ENCODE measurements at places on chromosomes 12 and 14.

DNA sequence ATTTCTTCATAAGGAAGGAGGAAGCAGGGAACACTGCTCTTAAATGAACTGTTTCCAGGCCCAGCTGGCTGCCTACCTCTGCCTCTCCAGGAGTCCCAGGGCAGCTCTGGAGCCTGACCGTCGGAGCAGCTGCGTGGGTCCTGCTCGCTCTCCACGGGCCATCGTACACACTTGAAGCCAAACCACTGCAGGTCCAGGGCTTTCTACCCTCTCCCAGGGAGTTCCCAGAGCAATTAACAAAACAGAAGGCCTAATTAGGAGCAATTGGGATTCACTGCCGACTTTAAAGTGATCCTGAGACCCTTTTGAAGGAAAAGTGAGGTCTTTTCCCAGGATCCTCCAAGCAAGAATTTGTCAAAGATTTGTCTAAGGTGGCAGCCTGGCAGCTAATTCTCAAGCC lies 76.9 kb downstream of the OTX2 start:
- no peak for DNase-seq

DNA sequence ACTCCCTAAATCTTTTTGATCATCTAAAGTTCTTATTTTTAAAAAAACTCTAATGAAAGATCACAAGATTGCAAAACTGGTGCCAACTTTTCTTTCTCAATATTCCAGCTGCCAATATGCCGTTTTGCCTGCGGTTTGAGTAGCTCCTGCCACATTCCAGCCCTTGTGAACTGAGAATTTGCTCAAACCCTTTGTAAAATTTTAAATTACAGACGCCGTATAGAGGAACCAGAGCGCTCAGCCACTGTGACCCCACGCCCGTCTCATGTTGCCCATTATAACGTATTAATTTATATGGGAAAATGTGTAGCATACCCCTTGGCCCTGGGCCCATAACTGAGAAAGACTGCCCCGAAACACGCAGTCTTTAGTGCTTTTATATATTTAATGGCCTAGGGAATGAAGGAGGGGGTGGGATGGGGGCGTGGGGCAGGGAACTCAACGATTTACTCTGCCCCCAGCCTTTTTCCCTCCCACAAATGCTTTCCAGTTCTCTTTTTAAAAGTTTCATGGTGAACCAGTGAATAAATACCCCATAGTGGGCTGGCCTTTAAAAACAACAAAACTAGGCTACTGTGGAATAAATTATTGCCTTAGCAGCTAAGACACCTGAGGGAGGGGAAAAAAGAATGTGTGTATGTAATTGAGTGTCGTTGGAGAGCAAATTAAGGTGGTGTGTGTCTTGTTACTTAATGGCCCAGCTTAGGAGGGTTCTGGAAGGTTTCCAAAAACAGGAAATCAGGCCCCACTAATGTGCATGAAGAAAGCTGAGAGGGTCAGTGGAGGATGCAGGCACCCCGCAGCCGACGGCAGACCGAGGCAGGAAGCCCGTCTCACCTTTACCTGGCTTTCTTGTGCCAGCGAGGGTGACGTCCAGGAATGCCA lies 45.7 kb upstream of the RFLNA start:
- DNase-seq, result no peak

GRCh38 chr14:61365667-61366212 lies 44.4 kb downstream of the PRKCH start:
- no peak for DNase-seq

GRCh38 chr12:47602949-47603558 lies 102.8 kb downstream of the RPAP3 start:
- DNase-seq, result no peak

DNA sequence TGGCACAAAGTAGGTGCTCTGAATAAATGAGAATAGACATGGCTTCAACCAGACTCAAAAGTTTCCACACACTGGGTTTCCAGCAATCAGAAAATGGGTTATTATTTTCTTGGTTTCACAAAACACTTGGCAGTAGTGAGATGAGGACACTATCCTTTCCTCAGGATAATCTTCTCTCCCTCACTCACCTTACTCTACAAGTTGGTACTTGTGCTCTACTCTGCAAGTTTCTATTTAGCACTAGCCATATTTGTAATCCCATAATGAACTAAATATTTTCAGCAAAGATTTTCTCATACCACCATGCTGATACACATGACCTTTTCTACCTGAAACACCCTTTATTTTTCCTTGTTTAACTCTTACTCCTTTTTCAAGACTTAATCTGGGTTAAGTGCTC lies 137.7 kb downstream of the FOXA1 start:
- DNase-seq, result no peak

DNA sequence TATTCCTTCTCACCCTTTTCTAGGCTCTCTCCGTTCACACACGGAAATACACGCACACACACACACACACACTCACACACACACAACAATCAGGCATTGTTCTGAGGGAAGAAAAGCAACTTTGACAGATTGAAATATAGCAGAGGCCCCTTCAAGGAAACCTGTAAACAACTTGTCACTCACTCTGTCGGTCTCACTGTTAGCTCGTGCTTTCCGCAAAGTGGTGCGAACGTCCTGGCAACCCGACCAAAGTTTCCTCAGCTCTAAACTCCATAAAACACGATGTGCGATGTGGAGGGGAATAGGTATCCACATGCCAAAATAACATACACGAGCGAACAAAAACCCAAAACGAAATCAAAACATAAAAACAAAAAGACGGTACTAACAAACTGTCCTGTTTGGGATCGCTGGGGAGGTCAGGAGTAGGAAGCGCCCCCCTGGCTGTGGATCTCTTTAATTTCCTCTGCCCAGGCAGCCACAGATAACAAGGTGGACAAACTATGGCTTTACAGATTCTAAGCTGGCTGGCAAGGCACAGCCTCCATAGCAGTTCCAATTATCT lies 822 bp upstream of the SOX5 start:
- no peak for DNase-seq

DNA sequence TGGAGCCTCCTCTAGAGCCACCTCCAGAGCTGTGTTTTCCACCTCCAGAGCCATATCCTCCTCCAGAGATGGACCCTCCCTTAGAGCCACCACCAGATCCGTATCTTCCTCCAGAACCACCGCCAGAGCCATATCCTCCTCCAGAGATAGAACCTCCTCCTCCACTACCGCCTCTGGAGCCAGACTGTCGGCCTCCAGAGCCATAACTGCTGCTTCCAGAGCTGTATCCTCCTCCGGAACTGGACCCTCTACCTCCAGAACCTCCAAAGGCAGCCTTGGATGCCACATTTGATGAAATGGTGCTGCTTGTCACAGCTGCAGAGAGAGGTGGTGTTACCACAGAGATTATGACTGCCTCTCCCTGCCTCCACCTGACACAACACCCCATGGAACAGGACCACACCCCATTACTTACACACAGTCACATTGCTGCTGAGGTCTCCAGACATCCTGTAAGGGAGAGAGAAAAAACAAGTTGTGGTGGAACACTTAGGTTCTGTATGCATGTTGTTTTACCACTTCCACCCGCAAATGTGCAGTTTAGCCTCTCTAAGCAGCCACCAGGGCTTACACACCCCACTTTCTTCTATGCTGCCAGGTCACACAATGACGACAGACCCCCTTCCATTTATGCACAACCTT lies 6.8 kb downstream of the KRT2 start:
- DNase-seq, result no peak

GRCh38 chr14:30158299-30158698 lies 230.7 kb upstream of the PRKD1 start:
- no peak for DNase-seq

DNA sequence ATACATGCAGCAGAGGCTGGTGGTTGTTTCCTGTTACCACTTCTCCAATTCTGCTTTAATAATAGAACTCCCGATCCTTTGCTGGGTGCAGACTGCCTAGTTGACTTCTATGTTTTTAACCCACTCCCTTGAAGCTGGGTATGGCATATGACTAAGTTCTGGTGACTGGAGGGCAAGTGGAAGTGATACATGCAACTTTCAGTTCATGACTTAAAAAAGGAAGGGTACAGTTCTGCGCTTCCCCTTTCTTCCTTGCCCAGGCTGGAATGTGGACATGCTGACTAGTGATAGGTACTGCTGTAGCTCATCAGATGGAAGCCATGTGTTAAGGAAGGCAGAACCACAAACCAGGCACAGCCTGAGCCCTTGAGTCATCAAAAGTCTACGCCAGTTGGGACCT lies 2.4 kb upstream of the A2M start:
- DNase-seq, result no peak

- DNase-seq, result no peak
Measured at GRCh38 chr12:104358353-104359003, 54.9 kb downstream of the EID3 start.

GRCh38 chr12:2282318-2282717 lies 229.5 kb downstream of the CACNA1C start:
- DNase-seq, result no peak

GRCh38 chr12:67666605-67667004 lies 18.1 kb downstream of the DYRK2 start:
- DNase-seq, result no peak

- no peak for DNase-seq
Measured at GRCh38 chr14:26265170-26265685, 332.6 kb downstream of the NOVA1 start.

GRCh38 chr14:29035134-29035533 lies 268.5 kb downstream of the FOXG1 start:
- no peak for DNase-seq

GRCh38 chr14:87161502-87161901 lies 831.5 kb downstream of the GALC start:
- DNase-seq, result no peak

- no peak for DNase-seq
Measured at GRCh38 chr12:25757037-25757665, 201.3 kb upstream of the RASSF8 start.

DNA sequence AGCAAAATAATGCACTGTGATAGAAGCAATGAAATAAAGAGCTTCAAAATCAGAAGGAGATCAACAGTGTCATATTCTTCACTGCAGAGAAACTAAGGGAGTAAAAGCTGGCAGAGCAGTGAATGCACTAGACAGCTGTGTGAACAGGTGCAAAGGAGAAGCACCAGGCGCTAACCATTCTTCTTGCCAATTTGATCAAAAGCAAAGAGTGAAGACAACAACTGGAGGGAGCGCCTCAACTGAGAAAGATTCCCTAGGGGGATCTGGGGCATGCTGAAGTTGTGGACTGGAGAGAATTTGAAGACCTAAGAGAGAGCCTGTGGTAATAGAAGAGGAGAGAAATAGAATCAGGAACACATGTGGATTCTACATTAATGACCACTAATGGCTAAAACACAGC lies 50.4 kb upstream of the OVCH1 start:
- DNase-seq, result no peak

DNA sequence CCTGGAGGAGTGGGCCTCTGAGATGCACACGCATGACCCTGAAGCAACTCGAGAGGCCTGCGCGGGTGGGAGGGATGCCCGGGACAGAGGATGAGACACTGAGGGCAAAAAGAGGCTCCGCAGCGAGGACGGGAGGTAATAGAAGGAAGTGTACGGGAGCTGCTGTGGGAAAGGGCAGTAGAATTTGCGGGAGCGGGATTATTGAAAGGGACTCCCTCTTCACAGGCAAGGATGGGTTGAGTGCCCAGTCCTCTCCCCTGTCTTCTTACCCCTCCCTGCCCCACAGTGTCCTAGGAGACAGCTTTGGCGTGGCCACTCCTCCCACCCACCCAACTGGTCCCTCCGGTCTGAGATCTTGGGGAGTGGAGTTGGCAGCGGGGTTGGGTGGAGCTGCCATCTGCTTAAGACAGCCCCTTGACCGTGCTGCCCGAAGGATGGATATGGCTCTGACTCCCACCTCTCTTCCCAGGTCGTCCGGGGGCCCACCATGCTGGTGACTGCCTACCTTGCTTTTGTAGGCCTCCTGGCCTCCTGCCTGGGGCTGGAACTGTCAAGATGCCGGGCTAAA lies 15.7 kb upstream of the ESPL1 start:
- DNase-seq, result peak; percentile 31

DNA sequence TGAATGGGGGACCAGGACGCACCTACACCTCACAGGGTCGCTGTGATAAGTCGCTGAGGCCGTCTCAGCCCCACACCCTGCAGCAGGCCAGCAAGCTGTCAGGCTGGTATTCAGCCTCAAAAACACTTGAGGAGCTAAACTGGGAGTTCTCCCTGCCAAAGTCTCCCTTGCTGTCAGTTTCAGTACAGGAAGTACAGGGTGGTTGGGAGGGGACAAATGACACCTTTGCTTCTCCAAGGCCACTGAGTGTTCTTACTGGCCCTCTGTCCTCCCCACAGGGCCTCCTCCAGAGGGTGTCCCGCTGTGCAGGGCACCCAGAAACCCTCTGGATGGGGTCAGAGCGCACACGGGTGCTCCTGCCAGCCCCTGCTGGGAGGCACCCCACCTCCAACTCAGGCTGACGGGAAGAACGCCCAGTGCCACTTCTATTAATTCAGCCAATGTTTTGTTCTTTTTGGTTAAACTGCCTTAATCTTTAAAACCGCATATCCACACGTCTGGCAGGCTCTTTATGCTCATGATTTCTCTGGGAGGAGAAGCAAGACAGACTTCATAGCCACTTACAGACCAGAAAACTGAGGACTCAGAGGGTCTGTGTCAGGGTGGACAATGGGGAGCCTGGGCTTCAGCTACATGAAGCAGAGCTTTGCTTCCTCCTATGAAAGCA lies 75.9 kb downstream of the ITPK1 start:
- no peak for DNase-seq

GRCh38 chr12:64171715-64172114 lies 50.4 kb downstream of the KICS2 start:
- peak; percentile 90 for DNase-seq

DNA sequence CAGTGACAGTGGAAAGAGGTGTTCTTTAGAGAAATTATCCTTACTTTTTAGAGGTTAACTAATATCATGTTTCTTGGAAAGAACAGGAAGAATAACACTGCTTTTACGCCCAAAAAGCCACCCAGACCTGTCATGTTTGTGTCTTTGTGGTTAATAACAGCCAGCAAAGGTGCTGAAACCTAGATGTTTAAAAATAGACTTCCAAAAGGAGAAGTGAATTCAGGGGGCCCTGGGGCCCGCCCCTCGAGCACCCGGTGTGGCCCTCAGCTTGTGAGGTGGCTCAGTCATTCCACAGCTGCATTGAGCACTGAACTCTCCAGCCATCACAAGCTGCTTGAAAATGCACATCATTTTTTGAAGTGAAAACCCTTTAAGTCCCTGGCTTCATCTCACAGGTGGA lies 20.8 kb upstream of the AMN start:
- DNase-seq, result no peak

DNA sequence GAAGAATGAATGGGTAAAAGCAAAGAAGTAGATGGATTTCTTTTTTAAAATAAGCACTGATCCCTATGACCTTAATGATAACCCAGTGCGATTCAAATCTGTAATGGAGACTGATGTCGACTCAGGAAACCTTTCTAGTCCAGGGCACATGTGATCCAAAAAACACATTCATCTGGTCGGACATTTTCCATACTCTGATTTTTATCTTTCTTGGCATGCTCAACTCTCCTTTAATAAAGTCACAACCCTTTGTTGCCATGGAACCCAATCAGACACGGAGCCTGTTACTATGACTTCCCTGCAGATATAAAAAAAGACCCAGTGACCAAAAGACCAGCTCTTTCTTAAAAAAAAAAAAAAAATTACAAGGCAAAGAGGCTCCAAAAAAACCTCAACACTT lies 27.9 kb downstream of the TMCC3 start:
- no peak for DNase-seq

- no peak for DNase-seq
Measured at GRCh38 chr14:91406451-91406850, 11.2 kb downstream of the CCDC88C start.

- DNase-seq, result no peak
Measured at GRCh38 chr12:42933461-42934081, 344.0 kb upstream of the PRICKLE1 start.
